ENCODE measurements at places on chromosomes 4 and X.

DNA sequence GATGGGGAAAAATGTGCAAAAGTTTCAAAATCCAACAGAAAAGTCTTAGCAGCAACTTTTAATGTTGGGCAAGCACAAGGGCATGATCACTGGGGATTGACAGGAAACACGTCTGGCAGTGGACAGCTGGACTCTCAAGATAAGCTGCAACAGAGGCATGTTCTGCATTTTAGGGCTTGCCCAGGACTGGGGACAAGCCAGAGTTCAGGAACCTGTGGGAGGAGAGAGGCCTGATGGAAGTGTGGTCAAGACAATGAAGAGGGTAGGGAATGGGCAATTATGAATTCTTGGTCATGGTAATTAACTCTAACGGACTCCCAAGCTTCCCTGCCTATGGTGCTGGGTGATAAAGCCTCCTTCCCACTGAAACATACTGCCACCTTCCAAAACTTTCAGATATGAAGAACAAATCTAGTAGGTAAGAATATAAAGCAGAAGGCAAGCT, 48.4 kb downstream of the ANXA3 start:
- no peak for DNase-seq

DNA sequence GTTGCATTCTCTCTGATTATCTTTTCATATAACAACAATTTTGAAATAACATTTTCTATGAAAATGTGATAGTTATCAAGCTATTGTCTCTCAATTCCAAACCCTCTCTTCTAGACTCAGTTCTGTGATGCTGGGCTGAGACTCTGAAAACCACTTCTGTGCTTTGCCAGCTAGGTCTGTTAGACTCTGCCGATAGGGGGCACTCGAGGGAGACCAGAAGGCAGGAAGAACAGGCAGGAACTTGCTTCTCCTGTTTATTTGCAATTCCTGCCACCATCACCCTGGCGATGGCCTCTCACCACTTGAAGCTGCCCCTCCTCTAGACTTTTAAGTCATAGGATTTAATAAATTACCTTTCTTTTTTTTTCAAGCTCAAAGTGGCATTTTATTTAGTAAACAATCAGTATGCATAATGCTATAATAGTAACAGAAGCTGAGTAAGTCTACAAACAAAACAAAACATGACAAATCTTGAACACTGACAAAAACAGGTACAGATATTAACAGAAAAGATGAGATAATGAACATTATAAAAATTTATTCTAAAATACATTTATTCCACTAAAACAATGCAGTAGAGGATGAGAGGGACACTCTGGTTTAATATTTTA, 49.7 kb downstream of the RASL11B start:
- DNase-seq: no peak

DNA sequence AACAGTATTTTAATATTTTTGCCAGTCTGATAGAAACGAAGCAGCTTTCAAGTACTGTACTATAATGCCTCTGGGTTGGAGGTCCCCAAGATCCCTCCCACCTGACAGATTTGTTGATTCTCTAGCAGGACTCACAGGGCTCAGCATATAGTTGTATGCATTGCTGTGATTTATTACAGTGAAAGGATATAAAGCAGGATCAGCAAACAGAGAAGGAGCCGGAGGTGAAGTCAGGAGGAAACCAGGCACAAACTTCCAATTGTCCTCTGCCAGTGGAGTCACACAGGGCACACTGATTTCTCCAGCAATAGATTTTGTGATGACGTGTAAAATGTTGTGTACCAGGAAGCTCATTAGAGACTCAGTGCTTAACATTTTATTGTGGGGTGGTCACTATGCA, 19.0 kb downstream of the USP53 start:
- no peak for DNase-seq

- DNase-seq: no peak
Observed at GRCh38 chrX:50881028-50881427, 29.5 kb upstream of the BMP15 start.

GRCh38 chr4:54571293-54572151, 86.2 kb upstream of the KIT start:
- DNase-seq: no peak

DNA sequence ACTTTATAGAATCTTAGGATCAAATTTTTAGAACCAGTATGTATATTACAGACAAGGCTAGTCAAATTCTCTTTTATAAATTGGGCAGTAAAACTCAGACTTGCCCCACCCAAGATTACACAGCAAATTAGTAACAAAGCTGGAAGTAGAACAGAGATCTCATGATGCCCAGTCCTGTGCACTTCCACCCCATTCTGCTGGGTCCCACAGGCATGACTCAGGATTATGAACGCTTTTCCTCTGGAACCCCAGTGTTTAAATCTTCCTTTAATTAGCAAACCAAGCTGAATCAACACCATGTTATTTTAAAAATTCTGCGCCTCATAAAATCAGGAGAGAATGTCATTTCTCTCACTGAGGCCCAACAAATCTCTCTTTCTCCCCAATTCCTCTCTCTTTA, 1.5 kb upstream of the IL13RA2 start:
- no peak for DNase-seq

GRCh38 chrX:134547047-134547679, 87.2 kb downstream of the HPRT1 start:
- DNase-seq: no peak

DNA sequence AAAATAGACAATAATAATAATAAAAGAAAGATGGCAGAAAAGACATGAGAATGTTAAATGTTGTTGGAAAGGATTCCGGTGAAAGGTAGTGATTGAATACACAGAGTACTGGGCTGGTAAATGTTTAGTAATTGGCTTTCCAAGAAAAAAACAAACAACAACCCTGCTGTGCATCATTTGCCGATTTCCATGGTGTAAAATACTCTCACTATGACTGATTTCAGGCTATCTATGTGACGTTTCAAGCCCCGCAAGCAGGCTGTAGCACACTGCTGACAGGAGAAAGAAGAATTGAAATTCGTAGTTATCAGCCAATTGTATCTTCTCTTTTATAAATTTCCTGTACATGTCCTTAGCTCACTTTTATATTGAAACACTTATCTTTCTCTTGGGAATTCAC, 13.6 kb upstream of the SEPTIN6 start:
- DNase-seq: no peak

DNA sequence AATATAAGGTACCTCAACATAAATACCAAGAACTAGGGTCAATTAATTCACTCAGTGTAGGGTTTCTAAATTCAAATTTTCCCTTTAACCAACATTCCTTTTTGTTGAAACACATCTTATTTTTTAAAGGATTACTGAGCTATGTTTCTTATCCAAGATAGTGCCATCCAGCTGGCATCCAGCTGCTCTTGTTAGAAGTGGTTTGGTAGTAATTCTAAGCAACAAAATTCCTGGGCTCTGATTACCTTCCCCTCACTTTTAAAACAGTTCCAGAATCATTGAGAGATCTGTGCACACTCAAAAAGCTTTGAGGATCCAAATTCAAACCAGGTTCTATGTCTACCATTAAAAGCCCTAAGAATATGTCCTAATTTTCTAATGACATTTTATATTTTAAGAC, 583.7 kb downstream of the TRIML1 start:
- DNase-seq: peak; percentile 31

DNA sequence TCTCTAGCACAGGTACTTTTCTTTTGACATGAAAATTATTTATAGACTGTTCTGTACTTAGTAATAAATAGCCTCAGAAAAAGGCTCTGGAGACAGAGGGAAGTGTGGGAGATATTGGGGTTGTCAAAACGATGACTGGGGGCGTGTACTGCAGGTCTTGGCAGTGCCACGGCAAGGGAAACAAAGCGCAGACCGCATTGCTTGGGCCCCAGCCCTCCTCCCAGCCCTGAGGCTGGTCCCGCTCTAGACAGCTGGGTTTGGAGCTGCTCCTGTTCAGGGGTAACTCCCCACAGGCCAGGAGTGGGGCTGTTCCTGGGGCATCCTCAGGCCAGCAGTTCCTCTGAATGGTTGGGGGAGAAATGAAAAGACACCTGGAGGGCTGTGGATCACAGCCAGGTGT, 131.7 kb downstream of the RASL11B start:
- no peak for DNase-seq
